ENCODE measurements at places on chromosomes 1 and 21.
A peak's percentile ranks its signal among the peaks of the same experiment; 100 is the strongest.

GRCh38 chr1:165851034-165851658 is 23.7 kb downstream of the UCK2 start:
- no peaks in the 10 kb centered on the region for H3K4me1 ChIP-seq
- no peak overlapping the region for H3K27ac ChIP-seq
- no peak overlapping the region for H3K4me3 ChIP-seq
- DNase-seq = no peak
- H3K36me3 ChIP-seq = no peaks in the 10 kb centered on the region

- H3K36me3 ChIP-seq = no peaks in the 10 kb centered on the region
- H3K27ac ChIP-seq = no peak overlapping the region
These were observed 11.4 kb upstream of the FNBP1L start for GRCh38 chr1:93436496-93436895.

DNA sequence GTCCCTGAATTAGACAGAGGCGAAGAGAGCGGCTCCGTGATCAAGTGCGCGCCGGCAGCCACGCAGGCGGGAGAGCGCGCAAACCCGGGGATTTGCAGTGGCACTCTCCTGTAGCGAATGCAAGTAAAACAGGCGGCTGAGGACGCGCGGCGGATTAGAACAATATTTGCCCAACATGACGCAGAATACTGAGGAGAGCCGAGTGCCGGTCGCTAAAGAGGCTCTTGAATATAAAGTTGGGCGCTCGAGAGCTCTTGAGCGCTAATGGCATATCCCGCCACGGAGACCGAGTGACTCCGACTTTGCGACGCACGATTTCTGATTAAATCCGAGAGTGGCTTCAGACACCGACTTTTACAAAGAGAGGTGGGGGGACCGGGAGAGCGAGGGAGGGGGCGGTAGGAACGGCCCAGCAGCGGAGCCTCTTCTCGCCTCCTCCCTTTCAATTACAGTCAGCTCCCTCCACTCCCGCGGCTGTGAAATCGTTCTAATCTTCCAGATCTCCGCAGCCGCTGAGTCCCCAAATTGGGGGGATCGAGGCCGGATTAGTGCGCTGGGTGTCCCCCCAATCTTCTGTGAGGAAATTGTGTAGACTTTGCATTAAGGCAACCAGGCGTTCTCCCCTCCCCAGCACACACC is 2.3 kb downstream of the PAX7 start:
- DNase-seq = no peak
- no peaks in the 10 kb centered on the region for H3K36me3 ChIP-seq
- H3K27me3 ChIP-seq = peaks cover 81% of the 10 kb centered on the region
- H3K4me3 ChIP-seq = no peak overlapping the region

DNA sequence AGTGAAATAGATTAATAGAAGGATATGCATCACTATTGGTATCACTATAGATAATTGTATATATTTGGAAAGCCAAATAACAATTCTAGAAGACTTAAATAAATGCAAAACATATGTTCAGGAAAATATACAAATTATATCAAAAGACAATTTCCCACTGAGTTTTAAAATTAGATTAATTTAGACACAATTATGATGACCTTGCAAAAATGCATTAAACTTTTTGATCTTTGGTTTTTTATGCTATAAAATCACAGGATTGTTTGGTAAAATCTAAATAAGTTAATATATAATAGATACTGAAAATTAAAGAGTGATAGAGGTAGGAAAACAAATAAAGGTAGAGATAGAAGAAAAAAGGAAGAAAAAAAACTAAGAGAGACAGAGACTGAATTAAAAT is 2027.7 kb downstream of the MRPL39 start:
- no peak overlapping the region for H3K27ac ChIP-seq
- H3K4me1 ChIP-seq = no peaks in the 10 kb centered on the region
- H3K27me3 ChIP-seq = no peaks in the 10 kb centered on the region
- H3K4me3 ChIP-seq = no peak overlapping the region

- H3K27ac ChIP-seq = no peak overlapping the region
- no peak for DNase-seq
- H3K36me3 ChIP-seq = no peaks in the 10 kb centered on the region
- no peaks in the 10 kb centered on the region for H3K27me3 ChIP-seq
- no peak overlapping the region for H3K4me3 ChIP-seq
These were observed 501.8 kb downstream of the LMO4 start for GRCh38 chr1:87830432-87830978.

- no peak for DNase-seq
- H3K4me1 ChIP-seq = peaks cover 7% of the 10 kb centered on the region
- H3K27ac ChIP-seq = peak overlapping the region; percentile 62
- peaks cover 12% of the 10 kb centered on the region for H3K36me3 ChIP-seq
These were observed 463 bp downstream of the PRPF3 start for GRCh38 chr1:150321826-150322166.

DNA sequence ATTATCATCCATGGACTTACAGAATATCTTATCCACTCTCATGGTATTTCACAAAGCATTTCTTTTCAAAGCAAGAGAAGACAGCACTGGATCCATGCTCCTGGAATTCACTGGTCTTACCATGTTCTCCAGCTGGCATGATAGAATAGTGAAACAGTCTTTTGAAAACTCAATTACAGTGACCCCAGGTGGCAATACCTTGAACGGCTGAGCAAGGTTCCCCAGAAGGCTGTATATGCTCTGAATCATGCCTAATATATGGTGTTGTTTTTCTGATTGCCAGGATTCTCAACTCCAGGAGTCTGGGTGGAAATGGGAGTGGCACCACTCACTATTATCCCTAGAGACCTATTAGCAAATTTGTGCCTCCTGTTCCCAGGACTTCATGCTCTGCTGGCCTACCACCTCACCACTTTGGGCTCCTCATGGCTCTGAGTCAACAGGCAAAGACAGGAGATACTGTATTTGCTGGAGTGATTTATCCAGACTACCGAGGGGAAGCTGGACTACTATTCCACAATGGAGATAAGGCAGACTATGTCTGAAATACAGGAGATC is 87.6 kb downstream of the CATSPERE start:
- no peak for DNase-seq
- H3K27me3 ChIP-seq = no peaks in the 10 kb centered on the region
- H3K36me3 ChIP-seq = no peaks in the 10 kb centered on the region
- H3K4me3 ChIP-seq = no peak overlapping the region
- no peak overlapping the region for H3K27ac ChIP-seq

- H3K27ac ChIP-seq = peak overlapping the region; percentile 43
- peaks cover 28% of the 10 kb centered on the region for H3K4me1 ChIP-seq
- no peaks in the 10 kb centered on the region for H3K36me3 ChIP-seq
These were observed 422.9 kb downstream of the PTBP2 start for GRCh38 chr1:97144527-97144926.

DNA sequence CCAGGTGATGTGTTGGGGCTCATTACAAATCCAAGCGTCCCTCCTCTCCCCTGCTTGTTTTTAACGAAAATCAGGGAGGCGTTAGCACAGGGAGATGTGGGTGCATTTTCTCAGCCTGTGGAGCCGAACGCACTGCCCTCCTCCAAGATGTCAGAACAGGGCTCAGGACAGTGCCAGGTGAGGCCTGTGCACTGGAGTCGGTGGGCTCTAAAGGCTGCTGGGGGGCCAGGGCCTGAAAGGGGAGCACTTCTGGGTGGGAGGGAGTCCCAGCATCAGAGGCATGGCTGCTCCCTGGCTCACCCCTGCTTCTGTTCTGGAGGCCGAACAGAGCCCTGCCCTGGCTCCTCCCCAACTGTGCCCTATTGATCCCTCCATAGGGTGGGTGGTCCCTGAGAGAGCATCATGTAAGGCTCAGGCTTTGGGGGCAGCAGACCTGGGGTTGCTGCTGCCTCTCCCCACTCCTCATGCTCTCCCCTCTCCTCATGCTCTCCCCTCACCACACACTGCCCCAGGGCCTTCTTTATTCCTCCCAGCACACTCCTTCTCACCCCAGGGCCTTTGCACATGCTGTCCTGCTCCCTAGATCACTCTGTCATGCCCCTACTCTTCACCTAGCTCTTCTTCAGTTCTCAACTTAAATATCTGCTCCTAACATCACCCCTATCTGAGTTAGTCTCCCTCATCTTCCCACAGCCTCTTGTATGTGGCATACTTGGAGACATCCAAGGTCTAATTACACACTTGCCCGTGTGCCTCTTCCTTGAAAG is 725.2 kb downstream of the PTPRU start:
- H3K27ac ChIP-seq = no peak overlapping the region
- no peaks in the 10 kb centered on the region for H3K36me3 ChIP-seq
- no peak overlapping the region for H3K4me3 ChIP-seq
- no peaks in the 10 kb centered on the region for H3K4me1 ChIP-seq
- H3K27me3 ChIP-seq = no peaks in the 10 kb centered on the region

- H3K36me3 ChIP-seq = no peaks in the 10 kb centered on the region
- H3K4me1 ChIP-seq = peaks cover 9% of the 10 kb centered on the region
- no peak for DNase-seq
- no peak overlapping the region for H3K4me3 ChIP-seq
These were observed 674.3 kb downstream of the BRINP3 start for GRCh38 chr1:189803364-189803763.

- DNase-seq = no peak
- H3K36me3 ChIP-seq = no peaks in the 10 kb centered on the region
- no peaks in the 10 kb centered on the region for H3K27me3 ChIP-seq
- no peak overlapping the region for H3K4me3 ChIP-seq
These were observed 20.4 kb downstream of the ARHGEF19 start for GRCh38 chr1:16191916-16192546.

DNA sequence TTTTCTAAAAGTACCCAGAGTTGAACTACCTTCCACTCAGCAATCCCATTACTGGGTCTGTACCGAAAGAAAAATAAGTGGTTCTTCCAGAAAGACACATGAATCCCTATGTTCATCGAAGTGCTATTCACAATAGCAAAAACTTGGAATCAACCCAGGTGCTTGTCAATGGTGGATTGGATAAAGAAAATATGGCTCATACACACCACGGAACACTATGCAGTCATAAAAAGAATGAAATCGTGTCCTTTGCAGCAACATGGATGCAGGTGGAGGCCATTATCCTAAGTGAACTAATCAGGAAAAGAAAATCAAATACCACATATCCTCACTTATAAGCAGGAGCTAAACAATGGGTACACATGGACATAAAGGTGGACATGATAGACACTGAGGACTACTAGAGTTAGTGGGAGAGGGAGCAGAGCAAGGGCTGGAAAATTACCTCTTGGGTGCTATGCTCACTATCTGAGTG is 32.9 kb upstream of the JUN start:
- no peaks in the 10 kb centered on the region for H3K36me3 ChIP-seq
- H3K4me3 ChIP-seq = no peak overlapping the region
- no peak for DNase-seq
- peak overlapping the region; percentile 100 for H3K27ac ChIP-seq
- peaks cover 72% of the 10 kb centered on the region for H3K4me1 ChIP-seq

DNA sequence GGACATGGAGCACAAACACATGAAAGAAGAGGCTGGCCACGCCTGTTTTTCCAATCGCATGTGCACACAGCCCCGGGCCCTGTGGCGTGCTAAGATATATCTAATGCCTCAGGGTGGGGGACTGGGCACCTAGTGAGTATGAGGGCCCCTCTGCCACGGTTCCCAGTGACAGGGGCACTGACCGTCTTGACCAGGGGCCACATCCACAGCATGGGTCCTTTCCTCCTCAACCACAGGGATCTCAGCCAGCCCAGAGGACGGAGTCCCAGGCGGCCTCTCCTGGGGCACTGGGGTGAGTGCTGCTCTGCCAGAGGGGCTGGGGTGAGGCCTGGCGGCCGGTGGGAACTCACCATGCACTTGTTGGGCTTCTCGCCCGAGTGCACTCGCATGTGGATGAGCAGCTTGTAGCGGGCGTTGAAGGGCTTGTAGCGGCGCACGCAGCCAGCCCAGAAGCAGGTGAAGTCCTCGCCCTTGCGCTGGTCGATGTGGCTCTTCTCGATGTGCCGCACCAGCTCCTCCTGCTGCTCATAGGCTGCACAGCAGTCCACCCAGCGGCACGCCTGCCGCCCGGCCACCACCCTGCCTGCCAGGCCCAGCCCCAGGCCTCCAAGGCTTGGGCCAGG is 134.7 kb downstream of the DMRTB1 start:
- no peaks in the 10 kb centered on the region for H3K27me3 ChIP-seq
- H3K4me3 ChIP-seq = no peak overlapping the region
- DNase-seq = peak; percentile 11
- H3K27ac ChIP-seq = no peak overlapping the region
- no peaks in the 10 kb centered on the region for H3K4me1 ChIP-seq

GRCh38 chr1:228793032-228793431 is 57.8 kb downstream of the RHOU start:
- no peaks in the 10 kb centered on the region for H3K36me3 ChIP-seq
- H3K27ac ChIP-seq = no peak overlapping the region
- H3K4me1 ChIP-seq = no peaks in the 10 kb centered on the region
- no peak overlapping the region for H3K4me3 ChIP-seq

GRCh38 chr1:216566641-216567205 is 143.5 kb upstream of the USH2A start:
- no peaks in the 10 kb centered on the region for H3K36me3 ChIP-seq
- no peaks in the 10 kb centered on the region for H3K4me1 ChIP-seq
- no peaks in the 10 kb centered on the region for H3K27me3 ChIP-seq
- H3K4me3 ChIP-seq = no peak overlapping the region

- no peaks in the 10 kb centered on the region for H3K27me3 ChIP-seq
- no peak overlapping the region for H3K27ac ChIP-seq
- no peak overlapping the region for H3K4me3 ChIP-seq
- DNase-seq = no peak
- no peaks in the 10 kb centered on the region for H3K36me3 ChIP-seq
These were observed 8.3 kb upstream of the ZBTB40 start for GRCh38 chr1:22443332-22443731.

GRCh38 chr21:29985866-29986265 is 46.1 kb upstream of the GRIK1 start:
- no peak overlapping the region for H3K4me3 ChIP-seq
- H3K27me3 ChIP-seq = no peaks in the 10 kb centered on the region
- H3K36me3 ChIP-seq = no peaks in the 10 kb centered on the region
- no peaks in the 10 kb centered on the region for H3K4me1 ChIP-seq

DNA sequence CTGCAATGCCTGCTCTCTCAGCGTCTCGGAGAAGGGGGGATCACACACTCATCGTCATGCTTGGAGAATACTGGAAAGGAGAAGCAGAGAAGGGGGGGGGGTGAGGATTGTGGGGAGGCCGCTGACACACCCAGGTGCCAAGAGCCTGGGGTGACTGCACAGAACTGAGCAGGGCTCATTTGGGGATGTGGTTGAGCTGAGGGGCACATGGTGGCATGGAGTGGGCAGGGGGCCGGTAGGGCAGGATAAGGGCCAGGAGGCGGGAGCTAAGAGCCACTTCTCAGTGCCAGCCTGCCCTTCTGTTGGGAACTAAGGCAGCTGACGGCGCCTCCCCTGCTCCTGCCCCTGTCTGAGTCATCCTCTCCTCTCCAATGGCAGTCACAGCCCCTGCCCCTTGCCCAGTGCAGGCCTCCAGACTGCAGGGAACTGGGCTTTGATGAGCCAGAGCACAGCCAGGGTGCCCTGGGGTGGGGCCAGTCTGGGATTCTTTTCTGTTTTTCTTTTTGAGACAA is 27.2 kb downstream of the MRPL37 start:
- no peaks in the 10 kb centered on the region for H3K27me3 ChIP-seq
- H3K4me3 ChIP-seq = no peak overlapping the region
- no peak for DNase-seq

DNA sequence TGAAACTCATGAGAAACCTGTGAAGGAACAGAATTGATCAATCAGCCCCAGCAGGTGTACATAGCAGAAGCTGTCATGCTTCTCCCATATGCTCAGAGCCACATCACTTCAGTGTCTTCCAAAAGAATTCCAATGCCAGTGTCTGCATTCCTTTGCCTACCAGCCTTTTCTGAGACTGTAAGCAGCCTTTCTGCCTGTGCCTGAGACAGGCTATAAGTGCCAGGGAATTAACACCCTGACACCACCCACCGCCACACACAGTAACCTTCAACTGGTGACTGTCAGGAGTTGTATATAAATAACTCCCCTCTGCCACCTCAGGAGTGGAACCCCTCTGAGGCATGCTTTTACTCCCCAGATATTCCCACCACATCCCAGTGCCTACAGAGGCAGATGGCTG is 38.1 kb upstream of the SLAMF9 start:
- H3K36me3 ChIP-seq = no peaks in the 10 kb centered on the region
- H3K4me3 ChIP-seq = no peak overlapping the region
- peaks cover 12% of the 10 kb centered on the region for H3K27me3 ChIP-seq
- no peak for DNase-seq
